ENCODE measurements at places on chromosomes 6 and 20.
A peak's percentile ranks its signal among the peaks of the same experiment; 100 is the strongest.

- no peak for DNase-seq
These were observed 42.3 kb downstream of the BPIFB1 start for GRCh38 chr20:33325350-33325749.

- no peak for DNase-seq
These were observed 139.9 kb upstream of the CDYL start for GRCh38 chr6:4636191-4636880.

DNA sequence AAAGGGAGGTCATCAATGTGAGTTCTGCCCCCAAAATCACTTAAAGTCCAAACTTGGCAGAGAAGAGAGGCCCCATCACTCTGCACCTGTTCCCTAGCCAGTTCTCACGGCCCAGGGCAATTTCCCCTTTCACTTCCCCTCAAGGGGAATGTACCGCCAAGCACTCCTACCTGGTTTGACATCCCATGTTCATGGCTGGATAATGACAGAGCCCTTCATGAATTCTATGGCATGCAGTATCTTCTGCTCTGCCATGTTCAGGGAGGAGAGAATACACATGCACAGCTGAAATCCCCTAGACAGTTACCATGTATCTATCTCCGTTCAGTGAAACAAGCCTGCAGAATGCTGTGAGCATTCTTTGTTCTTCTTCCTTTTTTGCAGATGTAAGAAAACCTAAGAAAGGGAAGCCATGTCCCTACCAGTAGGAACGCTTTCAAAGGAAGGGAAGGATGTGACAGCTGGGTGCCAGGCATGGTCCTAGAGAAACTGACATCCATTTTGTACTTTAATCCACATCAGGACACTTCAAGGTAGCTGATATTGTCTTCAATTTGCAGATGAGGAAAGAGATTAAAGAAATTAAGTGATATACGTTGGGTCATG lies 79.8 kb upstream of the ARID1B start:
- DNase-seq, result no peak

DNA sequence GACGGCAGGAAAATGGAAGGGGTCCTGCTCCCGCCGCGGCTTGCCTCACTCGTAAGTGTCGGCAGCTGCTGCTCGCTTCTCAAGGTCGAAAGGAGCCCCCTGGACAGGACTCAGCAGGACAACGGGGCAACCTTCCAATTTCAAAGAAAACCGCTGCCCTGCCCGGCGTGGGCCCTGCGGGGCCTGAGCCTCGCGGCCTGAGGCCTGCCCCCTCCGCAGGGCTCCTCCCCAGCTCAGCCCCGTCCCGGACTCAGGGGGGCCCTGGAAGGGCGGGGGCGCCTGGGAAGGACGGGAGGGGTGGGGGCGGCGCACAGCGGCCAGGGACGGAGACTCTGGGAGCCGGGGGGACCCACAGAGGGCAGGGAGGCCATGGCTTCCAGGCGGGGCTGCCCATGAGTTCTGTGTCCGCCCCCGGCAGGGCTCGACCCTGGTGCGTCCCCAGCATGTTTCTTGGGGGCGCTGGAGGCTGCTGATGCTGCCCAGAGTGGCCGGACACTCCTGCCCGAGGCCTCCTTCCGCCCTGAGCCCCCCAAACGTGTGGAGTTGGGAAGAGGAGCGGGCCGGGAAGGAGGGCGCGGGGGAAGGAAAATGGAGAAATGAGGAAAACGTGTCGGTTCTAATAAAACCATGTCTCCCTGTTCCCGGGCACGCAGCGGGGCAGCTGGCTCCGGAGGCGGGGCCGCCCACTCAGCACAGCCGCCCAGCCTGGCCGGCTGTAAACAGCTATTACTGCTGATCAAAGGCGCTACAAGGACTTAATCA lies 114.6 kb downstream of the DLL1 start:
- no peak for DNase-seq

GRCh38 chr6:154359161-154359574 lies 2.6 kb upstream of the IPCEF1 start:
- DNase-seq, result no peak

GRCh38 chr6:128244751-128245405 lies 275.5 kb downstream of the PTPRK start:
- no peak for DNase-seq

- DNase-seq, result no peak
These were observed 762 bp upstream of the TCEA2 start for GRCh38 chr20:64062276-64062595.

- DNase-seq, result no peak
These were observed 151.7 kb downstream of the OR2B2 start for GRCh38 chr6:27760464-27760863.

DNA sequence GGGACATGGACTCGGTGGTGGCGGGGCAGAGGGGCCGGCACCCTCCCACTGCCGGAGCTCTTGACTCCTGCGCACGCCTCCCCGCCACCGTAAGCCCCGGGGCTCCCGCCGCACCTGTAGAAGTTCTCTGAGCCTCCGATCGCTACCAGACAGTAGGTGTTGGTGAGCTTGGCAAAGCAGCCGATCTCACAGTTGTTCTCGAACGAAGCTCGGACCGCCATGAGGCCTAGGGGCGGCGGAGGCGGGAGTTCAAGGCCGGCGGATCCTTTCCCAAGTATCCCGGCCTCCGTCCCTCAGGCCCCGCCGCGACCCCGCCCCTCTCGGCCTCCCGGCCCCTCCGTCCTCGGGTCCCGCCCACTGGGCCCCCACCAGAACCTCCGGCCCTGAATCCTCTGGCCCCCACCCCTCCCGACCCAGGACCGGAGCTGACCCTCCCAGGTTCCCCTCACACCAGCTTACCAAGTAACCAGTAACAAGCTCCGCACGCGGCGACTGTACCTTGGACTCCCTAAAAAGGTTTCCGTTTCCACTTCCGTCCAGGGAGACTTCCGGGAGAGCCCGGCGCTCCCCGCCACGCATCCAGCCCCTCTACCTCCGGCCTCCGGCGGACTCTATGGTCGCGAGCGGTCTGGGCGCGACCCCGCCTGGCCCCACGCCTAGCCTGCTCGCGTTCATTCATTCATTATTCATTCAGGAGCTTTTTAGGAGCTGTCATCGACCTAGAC lies at the start of gene EIF6:
EIF6 (minus strand) TSS at position 506 of the 725 bp plus-strand sequence; CDS start at position 221, 285 bp downstream.
- DNase-seq, result peak; percentile 74

DNA sequence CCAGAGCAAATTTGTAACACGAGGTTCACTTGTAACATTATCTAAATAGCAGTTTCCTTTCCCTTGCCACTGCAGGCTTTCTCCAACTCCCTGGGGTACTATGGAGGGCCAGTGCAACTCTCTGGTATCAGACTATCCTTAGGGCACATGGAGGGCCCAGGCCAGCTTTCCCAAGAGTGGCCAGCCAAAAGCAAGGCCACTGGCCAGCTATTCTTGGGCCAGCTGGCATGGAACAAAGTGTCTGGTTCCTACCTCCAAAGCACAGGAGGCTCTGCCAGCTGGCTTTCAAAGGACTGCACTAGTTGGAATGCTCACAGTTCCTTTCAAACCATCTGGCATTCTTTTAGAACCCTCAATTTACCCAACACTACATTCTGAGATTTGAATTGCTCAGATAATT lies 8.7 kb downstream of the RNF24 start:
- no peak for DNase-seq

DNA sequence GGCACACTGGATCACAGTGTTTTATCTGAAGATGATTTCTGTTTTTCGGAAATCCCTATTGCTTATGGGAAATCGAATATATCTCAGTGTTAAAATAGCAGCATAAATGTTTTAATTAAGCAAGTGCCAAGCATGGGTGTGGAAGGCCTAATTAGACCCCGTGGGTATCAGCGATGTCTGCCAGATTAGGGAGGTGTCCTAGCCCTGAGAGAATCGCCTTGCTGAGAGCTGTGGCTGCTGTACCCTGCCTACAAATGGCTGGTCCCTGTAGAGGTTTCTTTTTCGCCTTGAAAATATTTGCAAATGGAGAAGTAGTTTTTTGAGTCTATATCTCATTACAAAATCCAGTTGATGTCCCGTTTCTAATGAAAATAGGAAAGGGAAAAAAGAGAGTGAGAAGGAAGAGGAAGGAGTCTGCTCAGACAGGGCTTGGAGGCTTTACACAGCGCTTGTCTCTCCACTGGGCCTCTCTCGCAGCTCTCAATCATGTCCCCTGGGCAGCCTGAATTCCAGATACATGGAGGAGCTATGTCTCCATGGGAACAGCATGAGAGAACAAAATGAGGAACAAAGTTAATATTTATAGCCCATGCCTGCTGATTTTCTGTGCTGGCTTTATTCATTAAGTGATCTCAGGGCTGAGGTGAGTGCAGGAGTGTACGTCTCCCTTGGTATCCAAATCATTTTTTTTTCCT lies 35.2 kb upstream of the BCLAF1 start:
- DNase-seq, result no peak

GRCh38 chr20:53580376-53581111 lies 13.1 kb downstream of the ZNF217 start:
- DNase-seq, result no peak

- DNase-seq, result no peak
These were observed 50.7 kb upstream of the INSM1 start for GRCh38 chr20:20317195-20317594.

GRCh38 chr6:156191895-156192294 lies 585.3 kb upstream of the ARID1B start:
- DNase-seq, result no peak

GRCh38 chr20:21614980-21615379 lies 90.5 kb upstream of the PAX1 start:
- DNase-seq, result no peak

DNA sequence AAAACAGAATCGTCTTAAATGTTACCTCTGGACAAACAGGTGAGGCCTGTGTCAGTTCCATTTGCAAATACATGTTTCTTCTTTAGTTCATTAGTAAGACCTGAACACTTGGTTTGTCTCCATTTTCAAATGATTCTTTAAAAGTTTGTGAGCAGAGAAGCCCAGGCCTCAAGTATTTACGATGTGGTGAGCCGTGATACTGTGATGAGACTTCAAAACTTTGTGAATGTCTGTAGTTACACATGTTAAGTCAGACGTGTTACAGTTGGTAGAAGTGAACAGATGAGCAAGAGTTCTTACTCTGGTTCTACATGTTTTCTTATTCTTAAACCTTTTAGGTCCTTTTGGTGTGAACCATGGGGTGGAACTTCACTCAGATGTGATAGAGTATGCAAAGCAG lies 8.5 kb downstream of the PCMTD2 start:
- DNase-seq, result no peak

DNA sequence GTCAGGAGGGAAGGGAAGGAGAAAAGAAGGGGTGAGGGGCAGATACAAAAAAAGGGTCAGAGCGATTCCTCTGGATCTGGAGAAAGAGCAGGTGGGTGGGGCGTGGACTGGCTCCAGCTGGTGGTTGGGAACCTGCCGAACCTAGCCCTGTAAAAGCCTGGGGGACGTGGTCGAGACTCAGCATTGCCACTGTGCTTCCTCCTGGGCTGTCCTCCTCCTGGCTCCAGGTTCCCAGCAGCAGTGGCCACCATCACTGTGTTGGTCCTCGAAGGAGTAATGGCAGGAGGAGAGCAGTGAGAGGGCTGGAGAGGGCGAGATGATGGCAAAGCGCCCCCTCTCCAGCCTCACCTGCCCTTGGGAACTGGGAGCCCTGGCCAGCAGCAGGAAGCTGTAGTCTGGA lies 3.5 kb upstream of the RAET1L start:
- DNase-seq, result no peak

DNA sequence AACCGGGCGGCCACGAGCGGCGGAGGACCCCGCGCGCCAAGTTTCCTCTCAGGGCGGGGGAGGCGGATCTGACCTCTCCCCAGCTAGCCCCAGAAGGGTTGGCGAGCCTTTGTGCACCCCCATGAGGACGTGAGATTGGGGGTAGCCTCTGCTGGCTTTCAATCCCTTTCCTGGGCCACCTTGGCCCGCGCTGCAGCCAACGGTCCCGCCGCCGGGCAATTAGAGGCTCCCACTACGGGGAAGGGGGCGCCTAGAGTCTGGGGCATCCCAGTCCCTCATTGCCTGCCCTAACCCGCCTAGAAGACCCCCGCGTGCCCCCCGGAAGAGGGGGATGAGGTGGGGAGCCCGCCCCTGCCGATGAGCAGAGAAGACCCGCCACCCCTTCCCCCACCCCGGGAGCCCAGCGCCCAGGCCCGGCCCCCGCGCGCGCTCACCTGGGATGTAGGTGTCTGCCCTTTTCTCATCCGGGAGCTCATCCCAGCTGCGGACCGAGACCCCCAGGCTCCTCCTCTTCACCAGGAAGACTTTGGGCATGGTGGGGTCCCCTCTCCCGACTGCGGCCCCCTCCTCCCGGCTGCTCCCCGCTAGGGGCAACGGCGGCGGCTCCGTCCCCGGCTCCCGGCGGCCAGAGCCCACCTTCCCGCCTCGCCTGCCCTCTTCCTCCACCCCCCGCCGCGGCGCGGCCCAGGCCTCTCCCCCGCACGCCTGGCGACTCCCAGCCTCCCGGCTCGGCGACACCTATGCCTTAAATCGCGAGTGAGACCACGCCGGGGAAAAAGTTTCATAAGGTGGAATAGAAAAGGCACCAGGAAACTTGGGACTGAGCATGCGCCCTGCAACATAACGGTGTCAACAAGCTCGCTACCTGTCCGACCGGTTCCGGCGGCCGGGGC lies at the start of gene OVOL2:
OVOL2 (minus strand) TSS at position 816 of the 893 bp plus-strand sequence; CDS start at position 534, 282 bp downstream.
- DNase-seq, result peak; percentile 5

- DNase-seq, result no peak
These were observed 2.8 kb downstream of the POLH start for GRCh38 chr6:43578748-43579147.

- DNase-seq, result no peak
These were observed 173.2 kb downstream of the VEGFA start for GRCh38 chr6:43943099-43943766.

- DNase-seq, result no peak
These were observed 107.5 kb downstream of the TMEM170B start for GRCh38 chr6:11645016-11645415.

DNA sequence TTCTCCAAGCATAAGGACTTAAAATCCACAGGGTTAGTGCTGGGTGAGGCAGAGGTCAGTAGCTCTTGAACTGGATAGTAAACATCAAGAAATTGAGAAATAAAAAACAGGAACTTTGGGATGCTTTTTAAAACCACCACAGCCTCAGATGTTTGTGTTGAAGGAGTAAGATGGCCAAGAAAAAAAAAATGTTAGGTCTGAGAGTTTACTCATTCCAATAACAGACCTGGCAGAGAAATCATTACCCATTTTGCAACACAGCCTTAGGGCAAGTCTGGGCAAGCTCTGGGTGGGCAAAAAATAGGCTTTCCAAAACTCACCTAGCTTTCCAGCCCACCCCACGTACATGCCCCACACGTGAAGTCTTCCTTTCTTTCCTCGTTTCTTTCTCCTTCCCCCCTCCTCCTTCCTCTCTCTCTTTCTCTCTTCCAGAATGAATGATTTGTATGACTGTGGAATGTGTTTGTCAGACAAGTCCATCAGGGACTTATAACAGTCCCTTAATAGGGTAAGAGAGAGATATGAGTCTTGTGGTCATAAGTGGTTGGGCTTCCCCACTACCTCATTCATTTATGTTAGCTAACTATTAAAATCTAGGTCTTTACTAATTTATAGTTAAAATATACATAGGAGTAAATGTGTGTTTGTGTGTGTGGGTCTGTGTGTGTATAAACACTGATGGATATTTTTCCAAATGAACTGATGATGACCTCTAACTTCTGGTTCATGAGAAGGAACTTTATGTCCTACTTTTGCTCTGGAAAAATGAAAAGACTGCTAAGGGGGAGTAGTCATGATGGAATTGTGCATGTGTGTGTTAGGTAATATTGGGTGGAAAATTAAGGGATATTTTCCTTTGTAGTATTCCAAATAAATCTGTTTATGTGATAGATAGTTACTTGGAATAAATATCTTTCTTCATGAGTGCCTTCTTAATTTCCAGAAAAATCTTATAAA lies 18.0 kb upstream of the DSE start:
- DNase-seq, result no peak
